ENCODE measurements at places on chromosomes 2 and 18.

DNA sequence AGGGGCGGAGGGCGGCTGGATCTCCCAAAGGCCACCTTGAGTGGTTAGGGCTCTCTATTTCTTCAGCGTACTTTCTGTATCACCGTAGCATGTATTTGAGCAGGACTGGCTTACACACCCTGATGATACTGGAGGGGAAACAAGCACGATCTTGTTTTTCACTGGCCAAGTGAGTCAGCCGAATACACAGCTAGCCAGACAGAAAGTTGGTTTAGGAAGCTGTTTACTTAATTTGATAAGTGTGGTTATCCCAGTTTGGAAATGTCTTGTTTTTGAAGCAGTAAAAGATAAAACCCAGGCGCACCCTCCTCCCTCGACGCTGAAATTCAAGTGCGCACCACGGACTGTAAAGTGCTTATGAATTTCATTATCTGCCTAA, 582 bp downstream of the RIOK3 start:
- no peak for DNase-seq

DNA sequence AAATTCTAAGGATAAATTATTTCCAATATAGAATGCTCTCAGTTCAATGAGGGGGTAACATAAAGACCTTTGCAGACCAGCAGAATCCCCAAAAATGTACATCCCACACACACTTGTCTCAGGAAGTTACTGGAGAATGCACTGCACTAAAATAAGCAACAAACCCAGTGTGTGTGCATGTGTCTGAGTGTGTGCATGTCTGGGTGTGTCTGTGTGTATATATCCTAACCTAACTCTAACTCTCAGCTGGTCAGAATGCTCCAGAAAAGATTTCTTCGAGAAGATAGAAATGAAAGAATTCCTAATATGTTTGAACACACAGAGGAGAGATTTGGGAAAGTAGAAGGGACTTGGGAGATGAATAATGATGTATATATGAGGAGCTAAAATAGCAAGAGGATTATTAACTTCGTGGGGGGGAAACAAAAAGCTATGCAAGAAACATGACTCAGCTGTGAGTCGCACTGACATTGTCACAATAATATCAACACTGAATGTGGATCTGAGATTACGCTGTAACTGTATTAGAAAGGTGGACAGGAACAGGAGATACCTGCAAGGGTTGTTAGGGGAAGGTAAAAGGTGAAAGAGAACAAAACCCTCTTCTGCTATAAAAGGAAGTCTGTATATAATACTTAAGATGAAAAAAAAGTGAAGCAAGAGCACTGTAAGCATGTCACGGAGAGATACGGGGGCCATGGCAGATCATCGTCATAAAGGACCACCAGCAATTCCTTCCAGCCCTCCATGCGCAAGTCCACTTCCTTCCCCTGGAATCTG, 11.1 kb downstream of the COLEC12 start:
- DNase-seq: no peak

GRCh38 chr18:78915446-78916008, 64.1 kb upstream of the SALL3 start:
- DNase-seq: no peak

- no peak for DNase-seq
Observed at GRCh38 chr2:85773692-85774091, 19.9 kb downstream of the ATOH8 start.

GRCh38 chr2:180394305-180394704, 387.2 kb upstream of the CWC22 start:
- DNase-seq: no peak

GRCh38 chr2:38065502-38066135, 10.3 kb downstream of the CYP1B1 start:
- DNase-seq: no peak

- no peak for DNase-seq
Observed at GRCh38 chr2:235195921-235196320, 244.1 kb downstream of the SH3BP4 start.

DNA sequence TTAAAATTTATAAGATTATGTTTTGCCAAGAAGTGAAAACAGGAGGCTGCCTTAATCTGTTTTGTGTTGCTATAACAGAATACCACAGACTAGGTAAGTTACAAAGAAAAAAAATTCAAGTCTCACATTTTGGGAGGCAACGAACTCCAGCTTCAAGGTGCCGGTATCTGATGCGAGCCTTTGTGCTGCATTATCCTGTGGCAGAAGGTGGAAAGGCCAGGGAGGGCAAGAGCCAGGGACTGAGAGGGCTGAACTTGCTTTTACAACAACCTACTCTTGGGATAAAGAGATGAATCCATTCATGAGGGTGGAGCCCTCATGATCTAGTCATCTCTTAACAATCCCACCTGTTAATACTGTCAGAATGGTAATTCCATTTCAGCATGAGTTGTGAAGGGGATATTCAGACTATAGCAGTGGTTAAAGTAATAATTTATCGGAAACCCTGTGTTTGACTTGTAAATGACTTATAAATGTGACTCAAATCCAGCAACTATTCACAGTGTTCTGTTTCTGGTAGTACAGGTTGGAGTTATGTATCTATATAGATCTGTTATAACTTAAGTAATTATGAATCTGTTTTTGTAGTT, 3.7 kb downstream of the MTX2 start:
- DNase-seq: no peak

DNA sequence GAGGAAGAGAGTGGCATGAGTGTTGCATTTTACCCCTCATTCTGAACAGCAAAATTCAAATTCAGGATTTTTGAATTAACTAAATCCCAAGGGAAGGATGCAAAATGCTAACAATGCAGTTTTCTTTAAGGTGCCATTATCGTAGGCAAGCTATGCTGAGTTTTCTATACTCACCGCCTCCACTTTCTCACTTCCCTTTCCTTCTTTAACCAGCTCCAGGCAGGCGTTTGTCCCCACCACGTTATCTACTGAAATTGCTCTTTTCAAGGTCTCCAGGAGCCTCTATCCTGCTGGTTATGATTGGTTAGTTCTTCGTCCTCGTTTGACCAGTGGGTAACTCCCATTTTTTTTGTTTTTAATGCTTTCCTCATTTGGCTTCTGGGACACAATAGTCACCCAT, 1.8 kb upstream of the CPO start:
- DNase-seq: no peak

DNA sequence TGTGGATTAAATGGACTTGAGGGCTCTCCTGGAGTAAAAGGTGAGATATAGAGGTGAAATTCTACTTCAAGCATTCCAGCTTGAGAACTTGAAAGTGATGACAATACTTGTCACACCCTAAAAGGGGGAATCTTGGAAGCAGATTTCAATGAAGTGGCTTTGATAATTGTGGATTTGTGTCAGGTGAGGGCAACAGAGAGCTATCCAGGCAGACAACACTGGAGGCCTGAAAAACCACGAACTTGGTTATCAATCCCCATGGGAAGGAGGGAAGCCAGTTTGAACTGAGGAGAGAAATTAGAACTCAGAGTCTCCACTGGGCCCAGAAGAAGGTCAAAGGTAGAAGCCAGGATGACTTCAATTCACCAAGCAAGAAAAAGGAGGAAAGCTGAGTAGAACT, 263.9 kb downstream of the FIGN start:
- peak; percentile 42 for DNase-seq

Measured in NCI-H1436 (cell line).